ENCODE measurements at places on chromosomes 4 and X. TPM values are rescaled to one million over a fixed set of nuclear protein-coding genes. Genes with fewer than 3 reads are reported as not detected.

The SLC9A7 gene
- 18.6 TPM for total RNA-seq

The TRAM1L1 gene
- not detected for total RNA-seq

GRCh38 chr4:4430492-4431195 is 43.7 kb downstream of the NSG1 start:
- no peaks in the 10 kb centered on the region for H3K27me3 ChIP-seq
- no peak overlapping the region for H3K27ac ChIP-seq
- peak; percentile 39 for DNase-seq
- H3K4me3 ChIP-seq = no peak overlapping the region

The NLRP2B gene
- total RNA-seq = not detected

- H3K36me3 ChIP-seq = no peaks in the 10 kb centered on the region
- H3K4me3 ChIP-seq = no peak overlapping the region
- no peak overlapping the region for H3K27ac ChIP-seq
- peak; percentile 4 for DNase-seq
- no peaks in the 10 kb centered on the region for H3K27me3 ChIP-seq
Observed at GRCh38 chrX:108584617-108585211, 145.1 kb downstream of the COL4A5 start.

GRCh38 chr4:11070813-11071212 is 357.9 kb downstream of the HS3ST1 start:
- H3K36me3 ChIP-seq = no peaks in the 10 kb centered on the region
- H3K27ac ChIP-seq = no peak overlapping the region
- H3K27me3 ChIP-seq = no peaks in the 10 kb centered on the region
- no peak overlapping the region for H3K4me3 ChIP-seq
- H3K4me1 ChIP-seq = no peaks in the 10 kb centered on the region
- no peak for DNase-seq

GRCh38 chr4:160117686-160118085 is 1014.8 kb downstream of the RAPGEF2 start:
- DNase-seq = no peak
- H3K27me3 ChIP-seq = no peaks in the 10 kb centered on the region
- H3K4me3 ChIP-seq = no peak overlapping the region
- no peaks in the 10 kb centered on the region for H3K36me3 ChIP-seq
- no peak overlapping the region for H3K27ac ChIP-seq

The MRFAP1 gene
- total RNA-seq = 313 TPM

GRCh38 chr4:107570952-107571351 is 149.1 kb downstream of the PAPSS1 start:
- H3K27me3 ChIP-seq = no peaks in the 10 kb centered on the region
- H3K4me3 ChIP-seq = no peak overlapping the region
- H3K4me1 ChIP-seq = no peaks in the 10 kb centered on the region

DNA sequence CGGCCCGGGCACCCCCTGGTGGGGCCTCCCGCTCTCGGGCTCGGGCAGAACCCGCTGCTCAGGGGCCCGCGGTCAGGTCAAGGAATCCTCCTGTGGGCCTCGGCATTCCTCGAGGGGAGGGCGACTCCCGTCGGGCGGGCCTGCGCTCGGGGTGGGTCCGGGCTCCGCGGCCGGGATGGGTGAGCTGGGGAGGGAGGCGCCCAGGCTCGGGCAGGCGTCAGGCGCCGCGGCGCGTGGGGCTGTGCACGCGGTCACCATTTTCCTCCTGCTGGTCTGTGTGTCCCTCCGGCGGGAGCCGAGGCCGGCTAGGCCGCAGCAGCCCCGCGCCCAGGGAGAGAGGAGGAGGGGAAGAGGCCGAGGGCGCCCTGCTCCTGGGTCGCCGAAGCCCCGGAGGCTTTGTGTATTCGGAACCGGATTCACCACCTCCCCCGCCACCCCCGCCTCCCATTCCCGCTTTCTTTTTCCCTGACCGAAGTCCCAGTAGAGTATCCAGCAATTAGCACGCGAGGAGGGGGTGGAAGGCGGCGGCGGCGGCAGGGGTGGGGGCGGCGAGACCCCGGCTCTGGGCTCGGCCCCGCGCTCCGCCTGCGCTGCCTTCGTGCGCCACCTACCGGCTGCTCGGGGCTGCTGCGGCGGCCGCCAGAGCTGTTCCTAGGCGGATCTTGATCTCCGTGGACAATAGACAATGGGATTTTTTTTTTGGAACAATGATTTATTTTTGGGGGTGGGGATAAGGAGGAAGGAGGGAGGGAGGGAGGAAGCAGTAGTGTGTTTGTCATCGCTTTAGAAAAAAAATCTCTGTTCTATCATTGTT is 99.0 kb upstream of the MAML3 start:
- H3K36me3 ChIP-seq = no peaks in the 10 kb centered on the region
- peak overlapping the region; percentile 51 for H3K27ac ChIP-seq
- H3K4me3 ChIP-seq = peak overlapping the region; percentile 56

DNA sequence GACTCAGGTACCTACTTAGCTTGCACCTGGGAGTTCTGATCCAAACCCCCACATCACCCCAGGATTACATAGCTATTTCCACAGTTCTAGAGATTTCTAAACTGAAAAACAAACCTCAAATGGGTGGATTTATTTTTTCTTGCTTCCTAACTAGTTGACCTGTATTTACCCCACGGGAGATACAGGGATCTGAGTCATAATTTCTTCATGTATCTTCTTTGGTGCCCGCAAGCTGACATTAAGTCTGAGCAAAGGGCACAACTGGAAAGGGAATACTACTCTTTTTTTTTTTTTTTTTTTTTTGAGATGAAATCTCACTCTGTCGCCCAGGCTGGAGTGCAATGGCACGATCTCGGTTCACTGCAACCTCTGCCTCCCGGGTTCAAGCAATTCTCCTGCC is 10.0 kb upstream of the ELOVL6 start:
- no peak overlapping the region for H3K27ac ChIP-seq
- H3K4me1 ChIP-seq = no peaks in the 10 kb centered on the region
- DNase-seq = no peak
- no peaks in the 10 kb centered on the region for H3K36me3 ChIP-seq
- H3K27me3 ChIP-seq = no peaks in the 10 kb centered on the region
- no peak overlapping the region for H3K4me3 ChIP-seq

The SPRY1 gene
- total RNA-seq = 4.8 TPM

DNA sequence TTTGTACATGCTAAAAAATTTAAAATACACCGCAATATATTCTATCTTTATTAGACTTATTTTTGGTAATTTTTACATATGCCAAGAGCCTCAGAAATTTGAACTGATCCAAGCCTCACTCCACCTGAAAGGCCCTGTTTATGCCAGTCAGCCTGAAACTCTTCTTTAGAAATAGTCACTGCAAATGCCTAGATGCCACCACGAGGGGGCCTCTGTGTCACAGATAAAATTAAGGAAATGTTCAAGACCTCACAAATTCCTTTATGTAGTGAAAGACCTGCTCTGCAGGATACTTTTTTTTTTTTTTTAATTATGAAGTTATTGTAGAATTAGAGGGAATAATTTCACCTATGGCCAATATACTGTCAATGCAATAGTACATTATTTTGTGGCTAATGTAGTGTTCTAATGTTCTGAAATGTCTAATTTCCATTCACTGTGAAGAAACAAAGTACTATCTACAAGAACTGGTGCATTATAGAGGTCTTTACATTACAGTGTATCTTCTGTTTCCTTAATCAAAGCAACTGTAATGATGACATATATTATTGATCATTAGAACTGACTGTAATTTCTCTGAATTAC is 69.8 kb downstream of the DTHD1 start:
- no peaks in the 10 kb centered on the region for H3K36me3 ChIP-seq
- no peak overlapping the region for H3K27ac ChIP-seq
- H3K4me3 ChIP-seq = no peak overlapping the region
- no peaks in the 10 kb centered on the region for H3K4me1 ChIP-seq
- no peaks in the 10 kb centered on the region for H3K27me3 ChIP-seq
- peak; percentile 36 for DNase-seq

The MOB1B gene
- 33.2 TPM for total RNA-seq

All from HCT116 (cell line).